Stimulated activated CD8-positive, alpha-beta memory T cell treated with anti-CD3 and anti-CD28 coated beads, Interleukin-4, amount 100 ng/mL, for 4 hours (primary cell): ENCODE measurements at places on chromosomes 6 and 20.

DNA sequence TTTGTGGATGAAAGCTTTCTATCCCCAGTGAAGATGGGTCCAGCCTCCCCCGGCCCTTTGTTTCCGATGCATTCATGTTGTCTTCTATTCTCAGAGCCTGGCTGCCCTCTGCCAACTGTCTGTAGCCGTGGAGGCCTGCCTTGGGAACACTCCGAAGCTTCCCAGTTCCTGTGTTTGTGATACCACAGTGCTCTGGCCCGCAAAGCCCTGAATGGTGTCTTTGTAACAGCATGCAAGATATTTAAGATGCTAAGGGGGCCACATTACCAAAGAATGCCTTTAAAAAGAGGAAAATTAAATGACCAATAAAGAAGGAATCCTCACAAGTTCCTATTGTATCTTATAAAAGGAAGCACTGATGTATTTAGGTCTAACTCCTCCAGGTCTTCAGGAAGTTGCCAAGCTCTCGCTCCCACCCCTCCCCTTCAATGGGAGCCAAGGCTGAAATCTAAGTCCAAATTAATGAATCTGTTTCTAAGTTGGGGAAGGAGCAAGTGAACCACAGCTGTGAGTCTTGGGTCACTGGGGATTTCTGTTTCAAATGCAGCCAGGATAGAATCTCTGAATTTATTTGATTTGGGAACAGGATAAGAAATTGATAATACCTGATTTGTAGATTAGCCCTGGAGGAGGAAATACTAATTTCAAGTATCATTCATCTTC, 596.1 kb downstream of the QKI start:
- no peak for DNase-seq

DNA sequence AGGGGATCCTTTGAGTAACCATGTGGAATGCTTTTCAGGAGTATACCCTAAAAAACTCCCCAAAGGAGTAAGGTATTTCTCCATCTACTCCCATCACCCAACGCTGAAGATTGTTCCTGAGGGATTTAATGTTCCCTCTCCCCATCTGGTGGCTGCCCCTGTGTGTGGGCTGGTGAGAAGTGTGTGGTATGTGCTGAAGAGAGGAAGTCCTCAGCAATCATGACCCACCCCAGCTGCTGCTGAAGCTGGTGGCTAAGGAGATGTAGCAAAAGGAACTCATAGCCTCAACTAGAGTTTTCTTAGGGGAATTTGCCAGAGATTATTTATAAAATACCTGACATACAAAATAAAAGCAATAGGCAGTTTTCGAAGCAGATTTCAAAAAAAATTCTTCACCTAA, 114.3 kb upstream of the JAG1 start:
- no peak for DNase-seq

DNA sequence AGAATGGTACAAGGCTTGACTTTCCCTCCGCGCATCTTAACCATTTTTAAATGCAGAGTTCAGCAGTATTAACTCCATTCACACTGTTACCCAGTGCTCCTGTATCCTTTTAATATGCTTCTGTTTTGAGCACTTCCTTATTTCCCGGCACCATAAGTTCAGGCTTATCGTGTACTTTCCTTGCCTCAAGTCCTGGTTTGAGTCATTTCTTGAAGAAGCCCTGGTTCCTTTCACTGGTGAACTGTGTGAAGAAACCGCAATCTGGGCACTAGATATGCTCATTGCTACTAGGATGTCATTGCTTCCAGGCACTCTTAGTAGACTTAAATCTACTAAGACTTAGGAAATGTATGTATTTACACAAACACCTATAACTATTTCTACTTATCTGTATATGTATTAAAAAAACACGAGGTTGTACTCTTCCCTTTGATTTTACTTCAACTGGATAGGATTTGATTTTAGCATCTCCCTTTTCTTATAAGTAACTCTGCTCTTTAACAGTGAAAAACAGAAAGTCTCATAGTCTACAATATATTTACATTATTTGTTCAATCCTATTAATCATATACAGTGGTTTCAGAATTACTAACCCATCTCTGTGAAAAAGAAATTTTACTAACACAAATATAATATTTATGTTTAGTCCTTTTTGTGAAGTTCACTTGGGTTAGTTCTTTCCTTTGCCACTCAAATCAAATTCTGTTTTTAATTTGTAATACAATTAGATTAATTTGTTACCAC, 135.5 kb downstream of the CDKAL1 start:
- DNase-seq, result no peak

DNA sequence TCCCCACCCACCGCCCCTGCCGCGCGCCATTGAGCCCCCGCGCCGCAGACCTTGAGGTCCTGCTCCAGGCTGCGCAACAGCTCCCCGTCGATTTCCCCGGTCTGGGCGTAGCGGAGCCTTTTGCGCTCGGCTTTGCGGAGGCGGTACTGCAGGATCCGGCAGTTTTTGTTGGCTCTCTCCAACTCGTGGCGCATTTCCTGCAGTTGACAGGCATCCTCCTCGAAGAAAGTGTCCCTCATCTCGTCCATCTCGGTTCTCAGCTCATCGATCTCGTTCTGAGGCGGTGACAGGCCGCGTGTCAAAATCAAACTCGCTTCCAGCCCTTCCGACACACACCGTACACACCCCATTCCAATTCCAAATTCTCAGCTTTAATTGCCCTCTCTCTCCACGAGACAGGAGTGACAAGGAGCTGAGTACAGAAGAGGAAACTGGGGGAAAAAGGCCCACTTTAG, 4.3 kb downstream of the MTCL3 start:
- no peak for DNase-seq

- no peak for DNase-seq
Measured at GRCh38 chr6:21845439-21846140, 252.0 kb downstream of the SOX4 start.

DNA sequence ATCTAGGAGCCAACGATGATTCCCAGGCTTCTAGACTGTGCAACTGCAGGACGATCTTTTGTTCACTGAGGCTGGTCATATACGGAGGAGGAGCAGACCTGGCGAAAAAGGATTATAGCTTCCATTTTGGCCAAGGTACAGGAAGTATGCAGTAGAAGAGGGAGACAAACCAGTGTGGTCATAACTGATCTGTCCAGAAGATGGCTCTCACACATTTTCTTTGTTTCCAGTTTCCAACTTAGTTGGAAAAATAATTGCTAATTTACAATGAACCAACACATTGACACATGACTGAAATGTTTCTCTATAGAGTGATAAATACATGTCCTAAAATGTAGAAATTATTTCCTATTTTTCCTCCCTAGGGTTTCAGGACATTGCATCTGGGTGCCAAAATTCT, 364.1 kb upstream of the BTBD3 start:
- DNase-seq, result no peak

DNA sequence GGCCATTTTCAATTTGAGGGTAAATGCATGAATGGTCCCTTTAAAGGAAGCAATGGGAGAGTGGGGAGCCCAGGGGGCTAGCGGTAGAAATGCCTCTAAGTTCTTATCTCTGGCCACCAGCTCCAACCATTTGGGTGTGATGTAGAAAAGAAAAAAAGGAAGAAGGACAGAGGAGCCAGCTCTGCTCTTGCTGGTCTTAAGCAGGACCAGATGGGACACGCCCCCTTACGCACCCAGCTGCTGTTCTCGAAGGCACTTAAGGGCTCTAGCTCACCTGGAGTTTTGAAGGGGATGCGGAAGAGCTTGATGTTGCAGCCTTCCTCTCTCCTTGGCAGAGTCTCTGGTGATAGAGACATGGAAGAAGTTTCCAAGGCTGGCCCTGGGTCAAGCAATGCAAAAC, 59.5 kb upstream of the RNF144B start:
- no peak for DNase-seq

GRCh38 chr6:148509800-148510581, 167.4 kb downstream of the SASH1 start:
- DNase-seq, result no peak

- DNase-seq, result no peak
Measured at GRCh38 chr6:42783876-42784642, 2.2 kb downstream of the BICRAL start.

GRCh38 chr6:116596815-116597214, 19.5 kb upstream of the RSPH4A start:
- DNase-seq, result no peak

- no peak for DNase-seq
Measured at GRCh38 chr20:35729836-35730582, 12.1 kb downstream of the RBM39 start.

GRCh38 chr6:101747716-101748115, 354.2 kb downstream of the GRIK2 start:
- DNase-seq, result no peak

- no peak for DNase-seq
Measured at GRCh38 chr6:67045076-67045475, 1338.0 kb upstream of the EYS start.

DNA sequence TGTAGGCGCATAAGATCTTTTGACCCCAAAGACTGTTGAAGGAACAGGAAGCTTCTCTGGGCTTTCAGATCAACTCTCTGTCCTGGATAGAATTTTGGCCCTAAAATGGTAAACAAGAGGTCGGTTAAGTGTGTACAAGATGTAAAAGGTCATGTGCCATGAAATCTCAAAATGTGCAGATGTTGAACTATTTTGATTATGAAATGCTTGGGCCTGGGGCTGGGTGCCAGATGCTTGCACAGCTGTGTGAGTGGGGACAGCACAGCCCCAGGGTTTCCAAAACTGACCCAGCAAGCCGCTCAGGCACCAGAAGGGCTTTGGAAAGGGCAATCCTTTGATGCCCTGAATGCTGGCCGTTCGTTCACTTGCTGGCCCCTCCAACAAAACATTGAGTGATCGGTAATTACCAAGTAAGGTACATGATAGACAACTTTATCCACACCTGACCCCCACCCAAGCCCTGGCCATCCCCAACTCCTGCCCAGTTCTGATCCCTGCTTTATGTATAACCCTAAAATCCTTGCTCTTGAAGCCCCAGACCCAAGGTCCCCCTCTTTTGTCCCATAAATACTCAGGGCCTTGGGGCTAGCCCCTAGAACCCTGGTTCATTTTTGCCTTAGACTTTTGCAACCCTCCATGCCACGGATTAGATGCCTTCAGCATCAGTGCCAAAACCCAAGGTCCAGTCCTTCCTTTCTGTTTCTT, 1.9 kb downstream of the TMEM239 start:
- no peak for DNase-seq

- no peak for DNase-seq
Measured at GRCh38 chr6:136618086-136618485, 67.9 kb upstream of the MAP7 start.

DNA sequence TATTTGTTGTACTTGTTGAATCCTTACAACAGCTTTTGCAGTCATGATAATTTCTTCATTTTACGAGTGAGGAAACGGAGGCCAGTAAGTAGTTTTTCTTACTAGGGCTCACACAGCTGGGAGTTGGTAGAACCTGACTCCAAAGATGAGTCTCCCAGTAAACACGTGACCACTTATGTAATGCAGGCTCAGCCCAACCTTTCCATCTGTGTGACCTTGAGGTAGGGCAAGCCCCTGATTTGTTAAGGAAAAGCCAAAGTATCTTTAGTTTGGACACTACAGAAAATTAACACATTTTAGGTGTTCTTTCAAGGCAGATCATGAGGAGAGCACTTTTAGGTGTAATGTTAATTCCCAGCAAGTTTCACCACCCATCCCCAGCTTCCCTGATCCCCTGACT, 111.3 kb downstream of the LRRC1 start:
- DNase-seq, result no peak

- DNase-seq, result no peak
Measured at GRCh38 chr6:140043762-140044378, 669.4 kb upstream of the CITED2 start.

GRCh38 chr20:56697476-56697875, 68.4 kb downstream of the TFAP2C start:
- DNase-seq, result no peak

DNA sequence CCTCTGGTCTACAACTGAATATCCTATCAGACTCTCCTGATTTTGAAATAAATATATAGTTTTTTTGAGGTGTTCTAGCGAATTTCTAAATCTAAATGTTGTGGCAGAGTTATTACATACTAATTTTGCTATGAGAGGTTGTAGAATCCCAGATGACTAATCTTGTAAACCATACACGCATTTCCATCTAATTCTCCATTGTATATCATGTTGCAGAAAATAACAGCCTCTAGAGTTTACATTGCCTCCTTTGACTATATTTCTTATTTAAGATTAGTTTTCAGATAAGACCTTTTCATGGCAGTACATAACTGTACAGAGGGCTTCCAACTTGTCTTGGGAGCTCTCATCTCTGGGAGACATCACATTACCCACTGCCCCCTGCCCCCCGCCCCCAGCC, 22.9 kb downstream of the PTPN1 start:
- no peak for DNase-seq

DNA sequence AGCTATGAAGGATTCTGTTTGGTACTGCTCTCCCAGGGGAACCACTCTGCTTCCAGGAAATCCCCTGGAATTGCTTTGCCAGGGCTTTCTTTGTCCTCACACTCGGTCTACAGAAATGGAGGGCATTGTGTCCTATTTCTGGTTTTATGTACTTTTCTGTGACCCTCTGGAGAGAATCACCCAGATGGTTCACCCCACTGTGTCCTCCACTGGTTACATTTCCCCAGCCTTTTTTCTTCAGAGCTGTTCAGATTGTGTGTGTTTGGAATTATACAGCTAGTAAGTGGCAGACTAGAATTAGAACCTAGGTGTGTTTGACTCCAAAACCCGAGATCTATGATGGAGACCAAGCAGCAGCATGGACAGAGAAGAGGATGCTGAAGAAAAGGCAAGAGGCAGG, 80.8 kb downstream of the CD164 start:
- DNase-seq, result no peak

DNA sequence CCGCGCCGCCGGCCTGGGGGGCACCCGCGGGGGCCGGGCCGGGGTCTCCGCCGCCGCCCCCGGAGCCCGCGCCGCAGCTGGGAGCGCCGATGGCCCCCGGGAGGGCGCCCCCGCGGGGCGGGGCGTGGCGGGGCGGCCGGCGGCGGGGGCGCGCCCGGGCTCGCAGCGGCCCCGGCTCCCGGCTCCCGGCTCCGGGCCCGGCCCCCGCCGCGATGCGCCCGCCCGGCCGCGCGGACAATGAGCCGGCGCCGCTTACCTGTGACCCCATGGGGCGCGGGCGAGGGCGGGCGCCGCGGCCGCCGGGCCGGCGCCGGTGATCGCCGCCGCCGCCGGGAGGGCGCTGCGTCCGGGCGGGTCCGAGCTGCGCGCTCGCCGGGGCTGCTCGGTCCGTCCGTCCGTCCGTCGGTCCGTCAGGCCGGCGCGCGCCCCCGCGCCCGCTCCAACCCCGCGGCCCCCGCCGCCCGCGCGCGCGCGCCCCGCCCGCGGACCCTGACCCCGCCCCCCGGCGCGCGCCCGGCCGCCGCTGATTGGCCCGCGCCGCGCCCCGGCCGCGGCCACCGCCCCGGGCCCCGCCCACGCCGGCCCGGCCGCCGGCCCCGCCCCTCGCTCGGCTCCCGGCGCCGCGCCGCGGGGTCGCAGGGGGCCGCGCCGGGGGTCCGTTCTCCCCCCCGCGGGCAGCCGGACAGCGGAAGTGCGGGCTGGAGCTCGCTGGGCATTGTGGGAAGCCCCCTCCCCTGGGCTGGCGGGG, at the start of gene ZBTB46:
TSS of gene ZBTB46 (minus strand) at position 424 of the 748 bp plus-strand sequence. CDS start 40,507 bp downstream, outside the sequence.
- DNase-seq, result no peak

DNA sequence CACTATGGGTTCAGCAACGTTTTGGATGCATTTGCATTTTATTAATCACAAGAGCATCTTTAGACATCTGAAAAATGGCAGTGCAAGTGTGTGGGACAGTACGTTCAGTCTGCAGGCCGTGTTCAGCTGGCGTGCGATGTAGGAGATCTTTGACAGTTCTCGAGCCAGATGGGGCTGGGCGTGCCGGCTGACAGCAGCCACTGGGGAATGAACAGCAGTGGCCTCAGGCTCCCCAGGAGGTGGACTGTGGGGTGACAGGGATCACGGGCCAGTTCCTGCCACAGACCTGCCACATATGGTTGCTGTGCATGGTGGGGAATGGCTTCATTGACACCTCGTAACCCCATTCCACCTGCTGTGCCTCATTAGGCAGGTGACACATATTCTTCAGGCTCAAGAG, 16.4 kb upstream of the MLN start:
- no peak for DNase-seq

- no peak for DNase-seq
Measured at GRCh38 chr6:134007077-134007476, 45.3 kb downstream of the SLC2A12 start.
